Right kidney (tissue), 9 donors: ENCODE measurements at places on chromosomes 1 and 21.

DNA sequence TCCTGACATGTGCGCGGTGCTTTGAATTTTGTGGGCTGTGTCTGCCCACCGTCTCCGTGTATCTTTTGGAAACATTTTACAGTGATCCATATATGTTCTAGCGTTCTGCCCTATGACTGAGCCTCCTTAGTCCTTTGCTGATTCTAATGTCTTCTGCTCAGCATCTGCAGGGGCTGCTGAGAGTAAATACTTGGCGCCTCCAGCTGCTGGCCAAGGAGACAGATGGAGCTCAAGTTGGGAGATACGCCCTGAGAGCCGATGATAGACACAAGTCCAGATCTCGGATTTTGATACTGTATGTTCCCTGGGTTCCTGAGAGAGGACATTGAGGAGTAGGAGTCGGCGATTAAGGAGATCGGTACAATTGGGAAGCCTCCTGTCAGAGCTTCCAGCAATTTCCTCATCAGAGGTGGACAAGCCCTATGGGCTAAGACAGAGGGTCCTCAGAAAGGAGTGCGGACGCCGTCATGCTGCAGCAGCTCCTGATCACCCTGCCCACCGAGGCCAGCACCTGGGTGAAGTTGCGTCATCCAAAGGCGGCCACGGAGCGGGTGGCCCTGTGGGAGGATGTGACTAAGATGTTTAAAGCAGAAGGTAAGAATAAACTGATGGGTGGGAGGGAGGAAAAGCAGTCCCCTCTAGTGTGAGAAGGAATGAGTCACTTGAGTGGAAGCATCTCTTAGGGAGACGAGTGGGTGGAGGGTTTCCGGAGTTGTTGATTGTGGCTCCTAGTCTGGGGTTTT lies 390 bp downstream of the ZFP69B start:
- DNase-seq = no peak

DNA sequence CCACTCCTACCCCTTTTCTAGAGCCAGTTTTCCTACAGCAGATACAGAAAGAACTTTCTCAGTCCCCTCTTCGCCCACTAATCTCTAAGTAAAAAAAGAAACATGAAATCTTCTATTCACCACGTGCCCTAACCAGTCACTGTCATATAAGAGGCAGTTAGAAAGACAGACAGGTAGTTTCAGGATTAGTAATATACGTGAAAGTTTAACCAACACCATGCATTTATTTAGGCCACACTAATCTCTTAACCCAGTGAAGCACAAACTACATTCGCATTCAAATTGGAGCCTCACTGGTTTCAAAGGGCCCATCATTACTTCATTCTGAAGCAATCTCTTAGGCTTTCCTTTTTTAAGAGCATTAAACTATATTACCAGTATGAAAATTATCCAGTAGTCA lies 10.1 kb downstream of the GPATCH2 start:
- no peak for DNase-seq

DNA sequence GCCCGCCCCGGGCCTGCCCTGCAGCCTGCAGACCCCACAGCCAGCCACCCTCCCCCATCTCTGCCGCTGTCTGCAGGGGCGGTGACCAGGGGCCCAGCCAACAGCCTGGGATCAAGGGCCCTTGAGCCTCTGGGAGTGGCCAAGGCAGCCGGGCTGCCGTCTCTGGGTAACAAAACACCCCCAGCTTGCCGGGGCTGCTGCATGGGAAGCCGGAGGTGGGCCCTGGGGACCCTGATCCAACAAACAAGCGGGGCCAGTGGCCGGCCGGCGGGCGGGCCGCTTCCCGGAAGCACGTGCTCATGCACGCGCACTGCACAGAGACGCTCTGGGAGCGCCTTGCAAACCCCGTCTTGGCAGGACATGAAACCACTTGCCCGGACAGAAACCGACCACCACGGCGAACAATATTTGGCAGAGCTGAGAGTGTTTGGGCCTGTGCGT lies 13.2 kb downstream of the MEGF6 start:
- DNase-seq = peak; percentile 60

DNA sequence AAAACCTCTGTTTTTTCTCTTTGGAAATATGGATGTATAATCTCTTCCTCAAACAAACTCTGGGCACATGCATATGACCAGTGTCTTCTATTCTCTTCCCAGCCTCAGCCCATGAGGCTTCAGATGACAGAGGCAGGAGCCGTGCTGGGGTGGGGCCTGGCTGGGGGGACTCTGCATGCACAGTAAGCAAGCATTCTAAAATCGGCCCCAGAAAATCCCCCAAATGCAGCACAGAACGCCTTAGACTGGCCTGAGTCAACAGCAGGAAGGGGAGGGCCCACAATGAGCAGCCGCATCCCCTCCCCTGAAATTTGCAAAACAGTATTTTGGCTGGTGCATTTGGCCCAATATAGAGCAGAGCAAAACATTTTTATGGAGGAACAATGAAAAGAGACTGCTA lies 47.8 kb downstream of the ITPKB start:
- DNase-seq = no peak

- DNase-seq = no peak
These were observed 5.1 kb downstream of the AHCYL1 start for GRCh38 chr1:109989506-109990301.
